Putamen (tissue), 1 donor: ENCODE measurements at places on chromosomes 2 and 18.

GRCh38 chr2:65059071-65059470 lies 2.9 kb downstream of the CEP68 start:
- DNase-seq: no peak

DNA sequence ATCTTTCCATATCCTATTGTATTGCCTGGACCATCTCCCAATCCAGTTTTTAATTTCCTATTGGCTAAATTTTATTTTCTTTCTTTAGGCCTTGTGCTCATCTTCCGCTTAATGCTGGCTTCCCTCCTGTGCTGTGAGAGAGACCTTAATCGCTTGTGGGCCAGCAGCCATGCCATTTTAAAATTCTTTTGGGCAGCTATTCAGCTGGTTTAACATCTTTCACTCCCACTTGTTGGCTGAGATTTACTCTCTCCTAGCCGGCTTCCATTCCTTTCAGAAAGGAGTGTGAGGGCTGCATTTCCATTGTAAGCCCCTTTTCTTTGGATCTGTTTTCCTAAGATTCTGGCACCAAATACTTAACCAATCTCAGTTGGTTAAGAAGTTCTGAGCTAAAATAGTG lies 140.9 kb upstream of the RASGRP3 start:
- no peak for DNase-seq

DNA sequence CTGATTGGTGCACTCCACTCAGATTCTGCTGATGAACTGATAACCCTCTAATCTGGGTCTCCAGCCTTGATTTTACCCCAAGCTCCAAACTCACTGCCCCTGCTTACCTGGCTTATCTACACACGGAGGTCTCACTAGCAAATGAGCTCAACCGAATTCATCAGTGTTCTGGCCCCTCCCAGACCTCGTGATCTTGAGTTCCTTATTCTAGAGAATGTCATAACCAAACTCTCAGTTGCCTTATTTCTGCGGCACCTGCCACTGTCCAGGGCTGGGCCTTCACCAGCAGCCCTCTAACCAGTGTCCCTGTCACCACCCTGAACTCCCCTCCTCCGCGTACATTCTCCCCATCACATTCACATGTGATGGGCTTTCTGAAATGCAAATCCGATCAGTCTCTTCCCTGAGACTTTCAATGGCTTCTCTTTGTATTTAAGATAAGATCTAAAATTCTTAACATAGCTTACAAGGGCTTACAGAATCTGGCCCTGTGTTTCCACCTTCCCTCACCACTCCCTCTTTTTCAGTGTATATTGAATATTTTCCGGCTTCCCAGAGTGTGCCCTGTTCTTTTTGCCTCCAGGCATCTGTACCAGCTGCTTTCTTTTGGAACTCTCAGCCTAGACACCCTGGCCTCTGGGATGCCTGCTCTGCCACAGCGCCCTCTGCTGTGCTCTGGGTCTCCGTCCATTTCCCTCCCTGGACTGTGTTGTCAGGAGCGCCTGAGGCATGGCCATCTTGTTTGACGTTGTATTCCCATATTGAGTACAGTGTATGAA lies 31.1 kb downstream of the NAB1 start:
- peak; percentile 58 for DNase-seq

DNA sequence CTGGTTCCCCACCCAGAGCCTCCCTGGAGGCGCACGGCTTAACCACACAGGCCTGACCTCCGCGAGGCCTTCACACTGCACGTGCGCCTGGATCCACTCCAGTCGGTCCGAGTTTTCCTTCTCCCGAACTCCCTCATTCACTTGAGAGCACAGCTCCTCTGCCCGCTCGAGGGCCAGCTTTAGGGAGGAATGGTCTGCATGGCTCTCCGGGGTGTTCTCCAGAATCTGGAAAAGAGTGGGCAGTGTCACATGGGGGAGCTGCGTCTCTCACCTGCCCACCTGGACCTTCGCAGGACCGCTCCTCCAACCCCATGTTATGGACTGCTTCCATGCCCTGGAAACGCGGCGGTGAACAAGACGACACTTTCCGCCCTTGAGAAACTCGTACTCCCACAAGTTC lies 35.9 kb downstream of the FAM228A start:
- no peak for DNase-seq
